ENCODE measurements at places on chromosomes 1 and 21.

- no peak for DNase-seq
Measured at GRCh38 chr1:171654942-171655745, 2.7 kb upstream of the MYOC start.

DNA sequence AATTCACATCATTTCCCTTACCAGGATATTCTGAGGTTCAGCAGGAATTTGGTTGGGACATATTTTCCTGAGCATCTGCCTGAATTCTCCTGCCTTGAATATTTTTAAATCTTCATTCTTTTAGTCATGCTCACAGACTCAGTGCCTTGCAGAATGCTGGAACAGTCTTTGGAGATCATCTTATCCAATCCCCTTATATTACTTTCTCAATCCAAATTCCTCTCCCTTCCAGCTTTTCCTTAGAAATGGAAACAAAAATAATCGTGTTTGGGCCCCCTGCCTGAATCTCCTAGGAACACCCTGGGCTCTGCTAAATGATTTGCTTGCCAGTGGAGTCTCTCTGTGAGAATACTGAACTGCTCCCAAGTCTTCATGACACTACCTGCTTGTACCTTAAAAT is 38.4 kb downstream of the LHX8 start:
- no peak for DNase-seq

- no peak for DNase-seq
Measured at GRCh38 chr1:29281571-29281970, 45.2 kb downstream of the PTPRU start.

DNA sequence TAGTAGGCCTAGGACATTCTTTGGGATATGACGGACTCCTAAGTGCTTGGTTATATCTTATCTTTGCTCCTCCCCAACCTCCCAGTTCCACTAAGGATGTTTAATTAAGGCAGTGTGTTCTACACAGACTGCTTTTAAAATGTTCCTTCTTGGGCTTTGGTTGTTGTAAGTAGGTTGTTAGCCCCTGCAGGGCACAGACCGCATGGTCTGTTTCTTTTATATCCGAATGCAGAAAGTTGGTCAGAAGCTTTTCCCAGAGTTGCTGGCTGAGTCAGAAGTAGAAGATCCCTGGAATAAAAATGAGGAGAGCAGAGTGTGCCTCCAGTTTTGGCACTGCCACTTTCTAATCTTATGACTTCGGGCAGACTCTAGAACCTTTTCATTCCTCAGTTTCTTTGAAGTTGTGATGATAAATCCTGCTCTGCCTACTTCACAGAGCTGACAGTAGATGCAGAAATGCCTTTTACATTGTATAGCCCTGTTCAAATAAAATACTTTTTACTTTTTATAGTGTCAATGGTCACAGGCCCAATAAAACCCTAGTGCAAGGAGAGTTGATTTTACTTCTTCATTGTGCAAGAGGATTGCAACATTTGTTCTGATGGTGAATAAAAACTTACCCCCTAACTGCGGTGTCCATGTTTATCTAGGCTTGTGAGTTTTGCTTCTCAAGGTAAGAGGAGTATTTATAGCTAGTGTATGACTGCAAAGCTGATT is 18.4 kb downstream of the FMN2 start:
- peak; percentile 74 for DNase-seq

DNA sequence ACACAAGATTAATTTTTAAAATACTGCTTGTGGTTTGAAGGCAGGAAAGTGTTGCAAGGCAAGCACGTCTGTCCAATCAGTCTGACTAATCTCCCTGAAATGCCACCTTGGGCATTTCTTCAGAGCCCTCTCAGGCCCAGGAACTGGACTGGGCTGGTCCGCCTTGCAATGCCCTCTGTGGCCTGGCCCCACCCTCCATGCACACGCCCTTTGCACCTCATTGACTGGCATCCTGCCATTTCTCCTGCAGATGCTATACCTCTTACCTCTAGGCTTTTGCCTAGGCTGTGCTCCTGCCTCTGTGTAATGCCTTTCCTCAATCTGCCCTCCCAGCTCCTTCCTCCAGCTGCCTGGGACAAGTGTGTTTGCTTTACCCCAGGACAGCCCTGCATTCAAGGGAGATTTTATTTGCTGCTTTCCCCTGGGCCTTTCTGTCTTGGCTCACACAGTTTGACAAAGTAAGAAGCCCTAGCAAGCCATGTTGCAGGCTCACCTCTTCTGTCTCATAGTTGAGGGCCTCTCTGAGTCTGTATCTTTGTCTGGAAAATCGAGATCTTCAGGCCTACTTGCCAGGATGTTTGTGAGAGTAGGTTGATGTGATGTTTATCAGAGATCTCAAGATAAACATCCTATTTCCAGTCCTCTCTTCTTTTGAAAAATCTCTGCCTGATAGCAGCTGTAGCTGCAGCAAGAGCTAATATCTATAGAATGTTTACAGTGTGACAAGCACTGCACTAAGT is 149.2 kb upstream of the JUN start:
- no peak for DNase-seq

Measured in astrocyte of the cerebellum (primary cell).